AG09309 (cell line): ENCODE measurements at places on chromosomes 1 and 21.
A peak's percentile ranks its signal among the peaks of the same experiment; 100 is the strongest.

GRCh38 chr1:64133036-64133435 lies 70.4 kb upstream of the UBE2U start:
- peak; percentile 81 for DNase-seq

GRCh38 chr1:182249201-182249676 lies 142.4 kb downstream of the GLUL start:
- no peak for DNase-seq

GRCh38 chr1:223674119-223674890 lies 8.8 kb upstream of the CAPN8 start:
- DNase-seq: no peak

- DNase-seq: no peak
These were observed 35.4 kb downstream of the MIA3 start for GRCh38 chr1:222653178-222653827.

- DNase-seq: no peak
These were observed 53.4 kb downstream of the DUSP10 start for GRCh38 chr1:221688488-221688843.
